Naive B cell (primary cell): ENCODE measurements at places on chromosomes 11 and 22. TPM values are rescaled to one million over a fixed set of nuclear protein-coding genes. Genes with fewer than 3 reads are reported as not detected.

DNA sequence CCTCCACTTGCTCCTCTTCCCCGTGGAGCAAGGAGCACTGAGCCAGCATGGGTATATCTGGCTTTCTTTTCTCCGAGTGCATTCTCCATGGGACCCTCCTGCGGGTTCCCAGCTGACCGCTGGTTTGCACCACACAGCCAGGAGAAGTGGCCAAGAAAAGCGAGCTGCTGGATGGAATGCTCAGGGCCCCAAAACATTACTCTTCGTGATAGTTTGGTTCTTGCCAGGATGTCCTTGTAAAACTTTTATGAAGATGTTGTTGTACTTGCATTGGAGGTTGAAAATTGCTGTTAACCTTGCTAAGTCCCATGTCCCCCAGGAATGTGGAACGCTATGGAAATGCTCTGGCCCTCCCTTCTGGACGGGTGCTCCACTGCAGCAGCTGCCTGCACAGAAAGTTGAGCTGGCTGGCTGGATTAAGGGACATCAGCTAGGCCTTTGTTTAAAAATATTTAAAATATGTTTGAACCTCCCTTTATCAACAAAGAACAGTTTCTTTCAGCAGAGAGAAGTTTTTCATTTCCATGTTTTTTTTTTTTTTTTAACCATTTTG, 68.7 kb downstream of the ZNRF3 start:
- H3K27me3 ChIP-seq = peaks cover 35% of the 10 kb centered on the region
- DNase-seq = no peak
- H3K27ac ChIP-seq = no peak overlapping the region
- H3K4me1 ChIP-seq = peaks cover 16% of the 10 kb centered on the region
- H3K36me3 ChIP-seq = no peaks in the 10 kb centered on the region
- H3K4me3 ChIP-seq = no peak overlapping the region

- H3K4me1 ChIP-seq = no peaks in the 10 kb centered on the region
- H3K27ac ChIP-seq = no peak overlapping the region
- no peaks in the 10 kb centered on the region for H3K36me3 ChIP-seq
- peaks cover 36% of the 10 kb centered on the region for H3K27me3 ChIP-seq
These were observed 63.1 kb upstream of the TTC12 start for GRCh38 chr11:113251281-113251680.

UBQLNL gene
- not detected for polyA plus RNA-seq

DNA sequence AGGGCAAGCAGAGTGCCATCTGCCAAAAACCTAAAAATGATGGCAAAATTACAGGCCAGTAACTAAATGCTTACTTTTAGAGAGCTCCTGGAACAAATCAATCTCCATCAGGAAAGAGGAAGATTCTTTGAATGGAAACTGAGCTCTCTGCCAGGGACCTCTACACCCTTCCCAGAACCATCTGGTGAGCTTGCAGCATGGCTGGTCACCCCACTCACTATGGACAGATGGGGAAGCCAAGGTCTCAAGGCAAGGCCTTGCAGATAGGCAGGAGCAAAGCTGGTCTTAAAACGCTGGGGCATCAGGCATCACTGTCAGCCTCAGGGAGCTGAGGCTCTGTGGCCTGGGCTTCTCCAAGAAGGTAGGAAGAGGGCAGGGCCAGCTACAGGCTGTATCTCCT, 36.2 kb downstream of the SERGEF start:
- H3K27ac ChIP-seq = no peak overlapping the region
- no peaks in the 10 kb centered on the region for H3K27me3 ChIP-seq
- H3K4me3 ChIP-seq = no peak overlapping the region
- H3K36me3 ChIP-seq = peaks cover 14% of the 10 kb centered on the region
- H3K4me1 ChIP-seq = peaks cover 5% of the 10 kb centered on the region

DNA sequence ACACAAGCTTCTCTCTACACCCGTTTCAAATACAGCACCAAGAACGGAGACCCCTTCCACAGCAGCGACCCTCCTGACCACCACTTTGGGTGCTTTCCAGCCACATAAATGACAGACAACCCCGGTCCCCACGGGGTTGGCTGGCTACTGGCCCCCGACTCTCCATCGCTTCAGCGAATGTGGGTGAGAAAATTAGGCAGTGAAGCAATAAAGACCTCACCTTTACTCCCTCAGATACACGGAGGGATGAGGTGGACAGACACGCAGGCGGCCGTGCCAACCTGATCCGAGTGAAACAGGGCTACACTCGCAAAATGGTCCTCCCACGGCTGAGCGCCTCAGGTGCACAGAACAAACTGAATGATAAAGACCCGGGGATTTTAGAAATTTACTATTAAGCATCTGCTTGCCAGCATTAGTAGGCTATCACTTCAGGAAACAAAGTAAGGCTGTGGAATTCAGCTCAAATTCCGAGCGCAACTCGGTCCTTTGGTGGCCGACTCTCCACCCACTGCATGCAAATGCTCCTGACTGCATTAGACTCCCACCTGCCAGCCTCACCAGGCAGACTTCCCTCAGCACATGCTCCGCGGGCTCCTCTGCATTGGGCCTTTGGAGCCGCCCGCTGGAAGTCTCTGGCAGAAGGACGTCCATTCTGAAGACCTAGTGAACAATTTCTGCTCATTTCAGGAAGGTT, 12.8 kb upstream of the EFCAB6 start:
- no peak overlapping the region for H3K27ac ChIP-seq
- no peaks in the 10 kb centered on the region for H3K4me1 ChIP-seq
- peaks cover 45% of the 10 kb centered on the region for H3K27me3 ChIP-seq
- no peaks in the 10 kb centered on the region for H3K36me3 ChIP-seq
- H3K4me3 ChIP-seq = no peak overlapping the region

DNA sequence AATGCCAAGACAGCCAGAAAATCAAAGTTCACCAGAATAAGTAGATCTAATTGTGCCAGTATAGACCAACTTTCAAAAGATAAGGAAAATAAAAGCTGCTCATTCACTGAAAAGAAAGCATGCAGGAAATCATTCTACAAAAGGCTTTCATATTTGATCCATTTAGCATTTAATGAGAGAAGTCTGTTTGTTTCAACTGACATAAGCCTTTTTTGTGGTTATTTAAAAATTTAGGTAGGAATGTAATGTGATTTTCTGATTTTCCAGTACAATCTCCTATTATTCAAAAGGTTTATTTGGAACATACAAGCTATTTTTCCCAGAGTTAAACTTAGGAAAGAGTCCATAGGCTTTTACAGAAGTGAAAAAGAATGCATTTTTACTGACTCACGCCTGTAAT, 92.7 kb downstream of the SBF2 start:
- H3K27me3 ChIP-seq = no peaks in the 10 kb centered on the region
- no peak for DNase-seq
- H3K4me1 ChIP-seq = no peaks in the 10 kb centered on the region
- H3K27ac ChIP-seq = no peak overlapping the region
- no peak overlapping the region for H3K4me3 ChIP-seq
- H3K36me3 ChIP-seq = peaks cover 17% of the 10 kb centered on the region

CASP1 gene
- 64.3 TPM for polyA plus RNA-seq

DNA sequence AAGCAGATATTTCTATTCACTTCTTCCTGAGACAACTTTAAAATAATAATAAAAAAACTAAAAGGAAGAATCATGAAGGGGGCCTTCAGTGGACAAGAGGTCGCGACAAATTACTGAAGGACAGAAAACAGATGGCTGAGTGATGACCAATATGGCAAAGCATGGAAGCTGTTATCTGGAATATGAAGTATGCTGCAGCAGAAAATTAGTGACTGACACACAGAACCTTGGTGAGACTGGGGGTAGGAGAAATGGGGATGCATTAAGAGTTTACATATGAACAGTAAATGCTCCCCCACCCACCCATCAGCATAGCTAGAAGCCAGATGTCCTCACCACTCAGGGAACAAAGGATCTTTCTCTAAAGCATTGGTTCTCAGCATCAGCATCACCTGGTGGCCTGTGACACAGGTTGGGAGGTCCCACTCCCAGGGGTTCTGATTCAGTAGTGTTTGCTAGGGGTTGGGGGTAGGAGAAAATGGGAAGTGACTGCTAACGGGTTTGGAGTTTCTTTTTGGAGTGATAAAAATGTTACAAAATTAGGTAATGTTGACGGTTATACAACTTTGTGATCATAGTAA, 59.7 kb downstream of the NARS2 start:
- H3K27ac ChIP-seq = no peak overlapping the region
- H3K27me3 ChIP-seq = no peaks in the 10 kb centered on the region
- no peak overlapping the region for H3K4me3 ChIP-seq
- H3K36me3 ChIP-seq = peaks cover 19% of the 10 kb centered on the region
- H3K4me1 ChIP-seq = no peaks in the 10 kb centered on the region

DNA sequence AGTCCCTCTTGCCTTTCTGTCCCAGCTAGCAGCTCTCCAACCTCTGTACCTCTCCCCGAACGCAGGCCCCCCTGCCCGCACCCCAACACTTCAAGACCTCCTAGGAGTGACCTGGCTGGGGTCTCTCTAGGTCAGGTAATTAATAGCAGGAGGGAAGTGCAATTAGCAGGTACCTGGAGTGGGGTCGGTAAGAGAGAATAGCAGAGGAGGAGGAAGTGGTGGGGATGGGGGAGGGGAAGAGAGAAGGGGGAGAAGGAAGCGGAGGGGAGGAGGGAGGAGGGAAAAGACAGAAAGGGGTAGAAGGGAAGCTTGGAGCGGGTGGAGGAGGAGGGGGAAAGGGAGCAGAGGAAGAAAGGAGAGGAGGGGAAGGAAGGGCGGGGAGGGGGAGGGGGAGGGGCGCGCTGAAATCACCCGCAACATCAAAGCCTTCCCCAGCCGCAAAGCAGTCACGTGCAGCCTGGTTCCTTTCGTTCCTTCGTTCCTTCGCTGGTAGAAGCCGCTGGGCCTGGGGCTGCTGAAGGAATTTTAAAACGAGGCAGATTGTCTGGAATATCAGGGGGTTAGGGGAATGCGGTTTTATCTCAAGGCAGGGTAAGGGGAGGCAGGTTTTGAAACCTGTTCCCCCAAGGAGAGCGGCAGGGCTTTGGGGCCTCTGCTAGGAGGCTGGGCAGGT, 29.3 kb upstream of the TCF20 start:
- H3K4me1 ChIP-seq = peaks cover 91% of the 10 kb centered on the region
- H3K27me3 ChIP-seq = no peaks in the 10 kb centered on the region
- DNase-seq = peak; percentile 47
- H3K27ac ChIP-seq = peak overlapping the region; percentile 73
- H3K36me3 ChIP-seq = no peaks in the 10 kb centered on the region
- H3K4me3 ChIP-seq = peak overlapping the region; percentile 98

DNA sequence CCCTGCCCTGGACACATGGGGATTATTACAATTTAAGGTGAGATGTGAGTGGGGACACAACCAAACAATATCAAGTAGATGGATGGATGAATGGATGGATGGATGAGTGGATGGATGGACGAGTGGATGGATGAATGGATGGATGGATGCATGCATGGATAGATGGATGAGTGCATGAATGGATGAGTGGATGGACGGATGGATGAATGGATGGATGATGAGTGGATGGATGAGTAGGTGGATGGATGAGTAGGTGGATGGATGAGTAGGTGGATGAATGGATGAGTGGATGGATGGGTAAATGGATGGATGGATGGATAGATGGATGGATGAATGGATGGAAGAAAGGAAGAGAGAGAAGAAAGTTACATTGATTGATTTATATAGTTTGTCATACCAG, 859 bp downstream of the LINC01488 start:
- no peak overlapping the region for H3K27ac ChIP-seq
- no peaks in the 10 kb centered on the region for H3K4me1 ChIP-seq
- peaks cover 8% of the 10 kb centered on the region for H3K27me3 ChIP-seq
- H3K4me3 ChIP-seq = no peak overlapping the region
- DNase-seq = no peak

DNA sequence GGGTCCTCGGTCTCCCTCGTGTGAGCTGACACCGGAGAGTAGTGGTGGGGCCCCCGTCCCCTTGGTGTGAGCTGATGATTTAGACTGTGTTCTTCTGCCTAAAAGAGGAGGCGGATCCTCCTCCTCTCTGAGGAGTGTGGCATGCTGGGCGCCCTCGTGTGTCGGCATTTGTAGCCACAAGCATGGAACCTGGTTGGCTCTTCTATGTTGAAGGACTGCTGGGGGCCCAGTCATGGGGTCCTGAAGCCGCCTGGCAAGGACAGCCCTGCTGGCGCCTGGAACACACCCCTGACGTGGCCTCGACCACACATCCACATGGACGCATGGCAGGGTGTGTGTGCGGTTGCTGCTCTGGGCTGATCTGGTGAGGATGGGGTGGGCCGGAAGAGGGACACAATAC, 50.2 kb downstream of the AP2A2 start:
- H3K4me1 ChIP-seq = peaks cover 10% of the 10 kb centered on the region
- DNase-seq = no peak
- no peaks in the 10 kb centered on the region for H3K36me3 ChIP-seq
- no peak overlapping the region for H3K4me3 ChIP-seq
- no peaks in the 10 kb centered on the region for H3K27me3 ChIP-seq

GAB4 gene
- polyA plus RNA-seq = not detected

DNA sequence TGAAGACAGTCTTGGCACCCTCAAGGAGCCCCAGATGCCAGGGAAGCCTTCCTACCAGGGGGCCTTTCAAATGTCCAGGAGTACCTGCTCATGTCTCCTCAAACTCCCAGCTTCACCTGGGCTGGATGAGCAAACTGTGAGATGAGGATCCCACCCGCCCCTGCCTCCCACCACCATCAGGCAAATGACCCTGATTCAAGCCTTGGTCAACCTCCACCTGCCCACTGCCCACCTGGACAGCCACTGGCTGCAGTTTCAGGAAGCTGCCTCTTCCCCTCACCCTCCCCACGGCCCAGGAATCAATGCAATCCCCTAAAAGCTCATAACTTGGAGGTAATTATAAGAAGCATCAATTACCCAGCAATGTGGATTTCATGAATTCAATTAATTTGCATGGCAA, 122.7 kb downstream of the BUD13 start:
- H3K36me3 ChIP-seq = no peaks in the 10 kb centered on the region
- no peak overlapping the region for H3K27ac ChIP-seq
- H3K27me3 ChIP-seq = peaks cover 17% of the 10 kb centered on the region
- no peak for DNase-seq
- no peaks in the 10 kb centered on the region for H3K4me1 ChIP-seq

DNA sequence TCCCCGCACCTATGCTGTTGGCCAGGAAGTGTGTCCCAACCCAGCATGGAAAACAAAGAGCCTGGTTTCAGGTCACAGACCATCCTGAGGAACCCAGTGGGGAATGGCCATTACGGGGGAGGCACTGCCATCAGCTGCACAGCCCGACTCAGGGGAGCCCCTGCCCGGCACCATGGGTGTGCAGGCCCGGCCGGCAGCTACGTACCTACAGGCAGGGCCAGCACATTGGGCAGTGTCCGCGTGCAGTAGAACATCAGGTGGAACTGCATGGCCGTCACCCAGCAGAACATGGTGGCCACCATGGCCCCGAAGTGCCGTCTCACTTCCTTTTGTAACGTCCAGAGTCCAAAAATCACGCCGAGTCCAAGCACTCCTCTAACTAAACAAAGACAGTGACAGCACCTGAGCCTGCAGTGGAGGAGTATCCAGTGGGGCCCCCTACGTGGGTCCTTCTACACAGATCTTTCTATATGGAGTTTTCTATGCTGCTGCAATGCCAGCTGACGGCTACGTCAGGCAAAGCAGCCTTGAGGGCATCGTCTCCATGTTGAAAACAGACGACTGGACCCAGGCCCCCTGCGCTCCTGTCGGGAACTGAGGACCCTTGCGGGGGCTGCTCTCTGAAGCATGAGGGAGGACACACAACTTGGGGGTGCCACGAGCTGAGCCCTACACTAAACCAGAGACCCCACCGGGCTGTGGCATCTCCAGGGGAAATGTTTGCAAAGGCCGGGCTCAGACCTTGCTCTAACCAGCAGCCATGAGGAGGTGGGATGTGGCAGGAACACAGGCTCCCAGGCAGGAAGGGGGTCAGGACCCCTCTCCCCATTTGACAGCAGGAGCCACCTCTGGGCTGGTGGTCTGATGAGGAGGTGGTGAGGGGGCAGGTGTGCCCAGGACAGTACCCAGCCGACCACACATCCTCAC, 7.7 kb downstream of the ALG12 start:
- no peaks in the 10 kb centered on the region for H3K27me3 ChIP-seq
- no peak overlapping the region for H3K27ac ChIP-seq
- peaks cover 6% of the 10 kb centered on the region for H3K36me3 ChIP-seq
- H3K4me3 ChIP-seq = no peak overlapping the region
